Activated naive CD4-positive, alpha-beta T cell treated with anti-CD3 and anti-CD28 coated beads, Interleukin-2, amount 50 U/mL, for 72 hours (primary cell): ENCODE measurements at places on chromosomes 7 and 10. TPM values are rescaled to one million over a fixed set of nuclear protein-coding genes. Genes with fewer than 3 reads are reported as not detected.

DNA sequence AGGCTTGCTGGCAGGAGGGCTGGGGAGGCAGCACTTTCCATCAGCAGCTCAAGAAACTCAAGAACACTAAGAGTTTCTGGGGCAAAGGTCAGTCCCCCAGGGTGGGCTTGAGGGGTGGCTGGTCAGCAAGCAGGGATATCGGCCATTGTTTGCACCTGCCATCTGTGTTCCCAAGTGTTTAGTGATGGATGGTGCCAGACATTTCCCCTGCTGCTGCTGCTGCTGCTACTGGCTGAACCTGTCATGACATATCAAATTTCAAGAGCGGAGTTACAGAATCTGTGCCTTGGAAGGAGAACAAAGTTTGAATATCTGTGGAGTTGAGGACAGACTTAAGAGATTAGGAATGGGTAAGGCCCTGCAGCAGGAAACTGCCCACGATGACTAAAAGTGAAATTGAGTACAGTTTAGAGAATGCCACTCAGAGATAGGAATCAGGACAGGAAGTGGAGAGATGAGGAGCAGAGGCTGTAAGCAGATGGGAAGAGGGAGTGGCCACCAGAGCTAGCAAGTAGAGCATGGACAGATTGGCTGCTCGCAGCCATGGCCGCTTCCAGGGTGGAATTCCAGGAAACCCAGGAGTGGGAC lies 39.2 kb upstream of the PPP1R3C start:
- DNase-seq = no peak

DNA sequence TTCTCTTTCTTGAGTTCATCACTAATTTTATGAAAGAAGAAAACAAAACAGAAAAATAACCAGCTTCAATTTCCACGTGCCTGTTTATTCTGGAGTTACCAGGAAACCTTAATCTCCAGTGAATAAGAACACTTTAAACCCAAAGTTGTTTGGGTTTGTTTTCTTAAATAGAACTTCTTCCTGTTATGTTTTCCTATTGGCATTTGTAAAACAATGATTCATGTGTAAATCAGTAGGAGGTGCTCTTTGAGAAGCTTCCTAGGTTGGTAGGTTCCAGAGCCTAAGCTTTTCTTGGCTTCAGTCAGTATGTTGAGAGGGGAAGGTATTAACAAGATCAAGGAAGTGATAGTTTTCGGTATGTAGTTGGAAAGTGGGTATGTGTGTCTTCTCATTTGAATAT lies 119.0 kb downstream of the BICC1 start:
- DNase-seq = no peak

DNA sequence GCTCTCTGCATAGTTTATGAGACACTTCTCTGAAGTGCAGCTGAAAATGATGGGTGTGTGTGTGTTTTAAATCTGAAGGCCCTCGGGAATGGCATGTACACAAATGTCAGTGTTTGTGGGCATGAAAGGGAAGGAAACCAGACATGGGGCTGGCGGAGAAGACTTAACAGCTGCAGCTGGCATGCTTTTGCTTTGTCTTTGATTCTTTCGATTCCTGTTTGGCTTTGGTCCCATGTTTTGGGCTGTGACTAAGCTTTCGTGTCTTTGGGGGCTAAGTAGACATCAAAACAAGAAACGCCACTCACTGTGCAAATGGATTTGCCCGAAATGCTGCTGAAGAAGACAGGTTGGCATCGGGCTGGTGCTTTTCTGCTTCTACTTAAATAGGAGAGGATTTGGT lies 179.3 kb downstream of the PFKFB3 start:
- peak; percentile 42 for DNase-seq

- DNase-seq = no peak
These were observed 186.9 kb downstream of the PRPF18 start for GRCh38 chr10:13773496-13774170.

DNA sequence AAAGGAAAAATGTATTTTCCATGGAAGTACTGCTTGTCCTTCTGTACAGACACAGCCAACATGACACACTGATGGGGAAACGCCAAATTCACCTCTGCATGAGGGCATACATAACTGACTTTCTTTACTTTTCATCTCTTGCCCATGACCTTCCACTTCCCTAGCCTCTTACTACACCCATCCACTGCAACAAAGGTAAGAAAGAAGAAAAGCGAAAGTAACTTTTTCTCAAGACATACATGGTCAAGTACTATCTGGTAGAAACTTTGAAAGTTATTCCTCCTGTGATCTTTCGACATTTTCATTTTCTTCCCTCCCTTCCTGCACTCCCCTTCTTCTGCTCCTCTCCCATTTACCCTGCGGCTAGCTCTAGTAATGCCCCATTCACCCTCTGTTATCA lies 130.8 kb downstream of the USP6NL start:
- DNase-seq = no peak

- DNase-seq = no peak
These were observed 42.4 kb downstream of the GATA3 start for GRCh38 chr10:8096931-8097330.

GRCh38 chr10:7819121-7819460 lies 786 bp downstream of the TAF3 start:
- DNase-seq = peak; percentile 17

DNA sequence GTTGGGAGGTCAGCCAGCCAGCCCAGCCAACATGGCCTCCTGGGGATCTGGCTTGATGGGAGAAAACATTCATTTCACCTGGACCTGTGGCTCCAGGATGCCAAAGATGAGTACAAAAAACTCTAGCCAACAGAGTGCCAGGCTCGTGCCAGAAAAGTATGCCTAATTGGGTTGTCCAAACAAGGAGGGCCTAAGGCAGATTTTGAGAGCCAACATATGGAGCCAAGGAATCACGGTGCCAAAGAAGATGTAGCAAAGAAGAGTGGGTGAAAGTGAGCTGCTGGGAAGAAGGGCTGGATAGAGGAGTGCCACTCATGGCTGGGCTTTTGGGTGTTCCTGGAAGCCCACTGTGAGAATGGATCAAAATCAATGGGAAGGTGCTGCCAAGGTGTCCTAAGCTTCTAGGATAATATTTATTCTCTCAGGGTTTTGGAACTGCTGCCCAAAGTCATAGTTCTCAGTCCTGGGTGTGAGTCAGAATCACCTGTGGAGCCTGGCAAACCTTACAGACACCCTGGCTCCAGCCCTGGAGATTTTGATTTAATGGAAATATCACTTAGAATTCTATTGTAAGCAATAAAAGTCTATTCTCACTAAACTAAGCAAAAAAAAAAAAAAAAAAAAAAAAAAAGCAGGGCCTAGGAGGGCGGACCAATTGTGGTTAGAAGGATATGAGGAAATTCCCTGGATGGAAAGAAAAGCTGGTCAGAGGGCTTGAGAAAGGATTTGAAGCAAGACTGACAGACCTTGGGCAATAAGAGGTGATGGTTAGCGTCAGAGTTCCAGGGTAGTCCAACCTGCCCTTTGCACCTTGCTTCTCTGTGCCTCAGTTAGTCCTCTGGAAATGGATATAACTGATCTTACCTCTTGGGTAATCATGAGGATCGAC lies 182.2 kb upstream of the PRR15 start:
- no peak for DNase-seq

DNA sequence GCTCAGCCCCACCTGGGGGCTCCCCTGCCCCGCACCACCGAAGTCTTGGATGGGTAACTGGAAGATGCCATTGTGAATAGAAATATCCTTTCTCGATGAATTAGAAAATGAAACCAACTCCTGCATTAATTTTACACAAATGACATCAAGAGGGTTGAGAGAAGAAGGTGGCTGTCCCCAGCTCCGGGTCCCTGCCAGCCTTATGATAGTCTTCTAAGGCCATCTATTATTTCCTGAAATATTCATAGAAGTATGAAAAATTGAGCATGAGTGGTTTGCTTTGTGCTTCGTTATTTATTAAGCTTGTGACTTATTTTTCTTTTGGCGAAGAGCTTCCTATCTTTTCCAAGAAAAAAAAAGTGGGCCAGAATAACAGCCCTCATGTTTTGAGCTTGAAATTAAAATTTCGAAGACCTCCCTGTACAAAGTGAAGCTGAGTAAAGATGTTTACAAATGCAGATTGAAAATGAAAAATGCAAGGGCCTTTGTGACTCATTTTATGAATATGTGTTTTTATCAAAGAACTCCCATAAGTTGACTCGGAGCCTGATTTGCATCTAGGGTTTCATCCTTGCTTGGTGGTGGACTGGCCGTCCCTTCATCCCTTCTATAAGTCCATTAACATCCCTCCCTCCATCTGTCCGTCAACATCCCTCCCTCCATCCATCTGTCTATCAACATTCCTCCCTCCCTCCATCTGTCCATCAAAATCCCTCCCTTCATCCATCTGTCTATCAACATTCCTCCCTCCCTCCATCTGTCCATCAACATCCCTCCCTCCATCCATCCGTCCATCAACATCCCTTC lies 20.5 kb upstream of the CFAP46 start:
- DNase-seq = no peak

GRCh38 chr7:91556956-91557650 lies 292.9 kb downstream of the FZD1 start:
- DNase-seq = no peak

DNA sequence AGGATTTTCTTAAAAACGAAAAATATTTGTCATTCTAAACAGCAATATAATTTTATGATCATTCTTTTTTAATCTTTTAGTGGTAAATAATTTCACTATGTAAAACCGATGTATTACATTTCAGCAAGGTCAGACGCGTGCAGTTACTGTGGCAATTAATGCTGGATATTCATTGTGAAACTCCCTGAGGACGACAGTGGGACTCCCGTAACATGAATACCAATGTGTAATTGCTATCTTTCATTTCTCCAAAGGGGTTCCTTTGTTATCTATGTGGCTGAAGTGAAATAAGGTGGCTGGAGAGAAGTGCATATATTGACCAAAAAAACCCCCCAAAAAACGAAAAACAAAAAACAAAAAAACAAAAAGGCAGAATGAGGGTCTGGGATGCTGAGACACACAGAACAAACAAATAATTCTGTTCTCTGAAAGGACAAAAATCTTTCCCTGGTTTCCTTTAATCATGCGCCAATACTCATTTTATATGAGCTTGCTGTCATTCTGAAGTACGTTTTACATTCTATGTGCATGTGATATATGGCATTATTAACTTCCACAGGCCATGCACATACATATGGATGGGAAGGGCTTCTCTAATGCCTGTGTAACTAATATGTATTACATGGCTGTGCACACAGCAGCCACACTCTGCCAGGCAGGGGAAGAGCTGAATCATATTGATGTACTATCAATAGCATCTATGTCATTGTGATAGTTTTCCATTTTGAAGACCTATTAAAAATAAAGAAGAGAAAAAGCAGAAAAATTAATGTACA lies 161.4 kb downstream of the RAPGEF5 start:
- no peak for DNase-seq

DNA sequence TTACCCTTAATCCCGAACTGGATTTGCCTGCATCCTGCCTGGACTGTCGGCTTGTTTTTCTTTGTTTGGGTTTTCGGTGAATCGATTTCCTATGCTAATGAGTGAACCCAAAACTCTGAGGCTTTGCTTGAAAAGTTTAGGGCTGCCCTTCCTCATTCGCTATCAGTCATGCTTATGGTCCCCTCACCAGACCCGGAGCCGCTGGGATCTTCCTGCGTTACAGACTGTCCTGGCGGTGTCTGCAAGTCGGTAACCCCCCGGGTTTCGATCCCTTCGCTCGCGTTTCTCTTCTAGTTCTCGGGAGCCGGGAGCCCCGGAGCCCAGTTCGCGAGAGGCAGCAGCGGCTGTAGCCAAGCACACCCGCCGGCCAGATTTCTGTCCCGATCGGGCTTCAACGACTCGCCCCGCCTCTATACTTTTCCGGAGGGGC lies 2.2 kb downstream of the EMX2 start:
- no peak for DNase-seq

GRCh38 chr7:65397730-65398142 lies 24.1 kb downstream of the ZNF92 start:
- no peak for DNase-seq

DNA sequence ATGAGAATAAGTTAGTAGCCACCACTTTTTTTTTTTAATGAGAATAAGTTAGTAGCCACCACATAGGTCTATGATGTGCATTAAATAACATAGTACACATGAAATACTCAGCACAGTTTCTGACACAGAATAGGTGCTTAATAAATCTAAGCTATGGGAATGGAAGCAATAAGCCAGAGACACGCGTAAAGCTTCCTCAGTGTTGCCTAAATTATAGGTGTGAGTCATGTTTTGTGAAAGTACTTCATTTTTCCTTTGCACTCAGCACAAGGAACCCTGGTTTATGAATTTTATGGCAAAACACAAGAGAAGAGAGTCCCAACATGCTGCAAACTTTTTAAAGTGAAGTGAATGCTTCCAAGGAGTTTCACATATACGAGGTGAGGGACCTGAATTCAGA lies 267.4 kb downstream of the RNLS start:
- DNase-seq = no peak

- no peak for DNase-seq
These were observed 48.0 kb upstream of the CYP2C9 start for GRCh38 chr10:94890264-94891022.

The GIMAP7 gene
- total RNA-seq = 32.2 TPM

The HHEX gene
- not detected for total RNA-seq

The SPDYE6 gene
- not detected for total RNA-seq

The LRRC18 gene
- not detected for total RNA-seq

The NXPH1 gene
- total RNA-seq = not detected
